CD4-positive, alpha-beta T cell treated with Interferon alpha-2 for 1 hour (primary cell): ENCODE measurements at places on chromosomes 2 and 18.

GRCh38 chr2:219499058-219499307 is 292 bp downstream of the GMPPA start:
- DNase-seq, result no peak

- DNase-seq, result no peak
These were observed 106.4 kb upstream of the CCDC85A start for GRCh38 chr2:56077359-56077915.

- no peak for DNase-seq
These were observed 25.5 kb upstream of the KCNG2 start for GRCh38 chr18:79772108-79772864.

GRCh38 chr2:240972201-240972600 is 26.2 kb upstream of the SNED1 start:
- DNase-seq, result no peak

DNA sequence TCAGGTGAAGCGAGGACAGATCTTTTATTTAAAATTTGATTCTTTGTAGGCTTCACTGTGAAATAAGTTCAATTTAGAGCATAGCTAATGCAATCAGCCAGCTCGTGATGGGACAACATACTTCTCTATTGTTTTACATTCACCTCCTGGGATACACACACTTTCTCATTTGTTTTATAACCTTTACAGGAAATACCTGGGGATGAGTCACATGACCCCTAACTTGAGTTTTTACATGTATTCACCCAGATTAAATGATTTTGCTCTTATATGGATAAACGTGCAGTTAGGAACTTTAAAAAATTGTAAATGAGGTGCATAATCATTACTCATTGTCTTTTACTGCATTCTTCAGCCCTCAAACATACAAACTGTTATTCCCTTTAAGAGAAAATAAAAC is 152.1 kb downstream of the NEDD4L start:
- no peak for DNase-seq

- DNase-seq, result no peak
These were observed 612.0 kb downstream of the ARHGAP15 start for GRCh38 chr2:143741205-143741604.

- no peak for DNase-seq
These were observed 42.5 kb downstream of the TRIB2 start for GRCh38 chr2:12759248-12759647.

DNA sequence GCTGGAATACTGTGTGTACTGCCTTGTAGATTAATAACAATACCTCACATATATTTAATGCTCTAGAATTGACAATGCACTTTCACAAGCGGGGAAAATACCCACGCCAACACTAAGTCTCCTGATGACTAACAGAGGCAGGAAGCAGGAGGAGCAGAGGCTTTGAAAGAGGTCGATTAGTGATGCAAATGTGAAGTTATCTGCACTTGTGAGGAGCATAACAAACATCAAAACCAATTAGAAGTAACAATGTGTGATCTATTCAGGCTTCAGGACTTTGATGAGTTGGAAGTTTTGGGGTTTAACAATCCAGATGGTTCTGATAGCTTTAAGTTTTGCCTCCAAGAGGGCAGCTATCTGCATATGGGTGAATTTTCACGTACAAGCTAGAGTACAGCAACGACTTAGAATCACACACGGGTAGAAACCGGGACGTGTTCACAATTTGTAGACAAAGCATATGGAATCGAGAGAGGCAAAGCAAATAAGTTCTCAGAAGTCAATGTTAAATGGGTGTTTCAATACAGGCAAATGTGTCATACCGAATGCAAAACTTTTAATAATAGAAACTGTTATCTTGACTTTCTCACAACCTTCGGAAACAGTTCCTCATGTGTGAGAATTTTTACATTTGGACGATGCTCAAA is 114.5 kb downstream of the METTL8 start:
- no peak for DNase-seq

GRCh38 chr2:61177727-61178549 is 15.9 kb downstream of the C2orf74 start:
- DNase-seq, result no peak

DNA sequence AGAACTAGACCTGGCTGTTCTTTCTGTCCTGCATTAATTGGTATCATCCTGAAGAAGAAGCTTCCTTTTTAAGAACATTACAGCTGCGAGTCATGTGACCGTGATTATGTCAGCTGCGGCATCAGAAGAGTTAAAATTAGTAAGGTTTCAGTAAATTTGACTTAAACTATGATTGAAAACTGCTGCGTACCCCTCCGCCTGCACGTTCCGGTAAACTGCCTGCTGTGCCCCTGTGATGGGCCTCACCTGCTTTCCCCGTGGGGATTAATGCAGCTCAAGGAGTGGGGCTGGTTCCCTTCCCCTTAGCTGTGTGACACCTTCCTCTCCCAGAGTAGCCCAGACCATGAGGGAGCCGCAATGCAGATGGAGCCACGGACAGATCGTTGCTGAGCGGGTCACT is 36.1 kb upstream of the MYO3B start:
- DNase-seq, result no peak

GRCh38 chr2:138730497-138731030 is 49.6 kb downstream of the NXPH2 start:
- DNase-seq, result no peak

DNA sequence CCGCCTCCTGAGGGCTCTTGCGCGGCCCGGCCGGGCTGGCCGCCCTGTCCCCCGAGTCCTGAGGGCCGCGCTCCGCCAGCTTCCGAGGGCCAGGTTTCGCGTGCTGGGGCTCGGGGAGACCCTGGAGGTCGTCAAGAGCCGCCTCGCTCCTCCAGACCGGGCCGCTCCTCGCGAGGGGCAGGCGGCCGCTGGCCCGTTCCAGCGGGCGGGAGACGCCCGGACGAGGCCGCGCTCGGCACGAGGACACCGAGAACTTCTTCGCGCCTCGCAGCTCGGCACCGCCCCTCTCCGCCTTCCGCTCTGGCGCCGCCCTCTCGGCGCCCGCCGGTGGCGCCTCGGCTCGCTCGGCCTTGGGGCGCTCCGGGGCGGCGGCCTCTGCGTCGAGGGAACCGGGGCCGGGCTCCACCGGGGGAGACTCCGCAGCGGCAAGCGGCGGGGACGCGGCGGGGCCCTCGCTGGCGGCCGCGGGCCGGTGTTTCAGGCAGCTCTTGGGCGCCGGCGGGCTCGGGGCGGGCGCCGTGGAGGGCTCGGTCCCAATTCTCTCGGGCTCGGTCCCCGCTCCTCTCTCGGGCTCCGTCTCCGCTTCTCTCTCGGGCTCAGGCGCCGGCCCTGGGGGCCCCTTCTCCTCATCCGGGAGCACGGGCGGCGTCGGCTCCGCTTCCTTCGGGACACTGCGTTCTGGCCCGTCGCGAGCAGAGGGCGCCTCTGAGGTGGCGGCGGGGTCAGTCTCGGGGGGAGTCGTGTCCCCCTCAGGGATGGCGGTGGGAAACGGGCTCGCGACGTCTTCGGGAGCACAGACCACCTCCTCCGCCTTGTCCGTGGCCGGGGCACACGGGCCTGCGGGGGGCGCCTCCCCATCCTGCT is 91.6 kb upstream of the MGAT4A start:
- DNase-seq, result peak; percentile 73

- DNase-seq, result peak; percentile 60
These were observed 923 bp downstream of the FIGLA start for GRCh38 chr2:70789304-70790135.

GRCh38 chr2:62564380-62565137 is 58.6 kb upstream of the TMEM17 start:
- DNase-seq, result no peak

DNA sequence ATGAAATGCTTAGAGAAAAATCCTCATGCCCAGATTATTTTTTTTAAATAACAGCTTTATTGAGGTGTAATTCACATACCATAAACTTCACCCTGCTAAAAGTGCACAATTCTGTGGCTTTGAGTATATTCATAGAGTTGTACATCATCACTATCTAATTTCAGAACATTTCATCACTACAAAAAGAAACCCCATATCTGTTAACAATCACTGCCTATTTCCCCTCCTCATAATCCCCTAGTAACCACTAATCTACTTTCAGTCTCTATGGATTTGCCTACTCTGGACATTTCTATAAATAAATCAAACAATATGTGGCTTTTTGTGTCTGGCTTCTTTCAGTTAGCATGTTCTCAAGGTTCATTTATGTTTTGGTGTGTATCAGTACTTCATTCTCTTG is 51.4 kb downstream of the OSBPL1A start:
- no peak for DNase-seq

DNA sequence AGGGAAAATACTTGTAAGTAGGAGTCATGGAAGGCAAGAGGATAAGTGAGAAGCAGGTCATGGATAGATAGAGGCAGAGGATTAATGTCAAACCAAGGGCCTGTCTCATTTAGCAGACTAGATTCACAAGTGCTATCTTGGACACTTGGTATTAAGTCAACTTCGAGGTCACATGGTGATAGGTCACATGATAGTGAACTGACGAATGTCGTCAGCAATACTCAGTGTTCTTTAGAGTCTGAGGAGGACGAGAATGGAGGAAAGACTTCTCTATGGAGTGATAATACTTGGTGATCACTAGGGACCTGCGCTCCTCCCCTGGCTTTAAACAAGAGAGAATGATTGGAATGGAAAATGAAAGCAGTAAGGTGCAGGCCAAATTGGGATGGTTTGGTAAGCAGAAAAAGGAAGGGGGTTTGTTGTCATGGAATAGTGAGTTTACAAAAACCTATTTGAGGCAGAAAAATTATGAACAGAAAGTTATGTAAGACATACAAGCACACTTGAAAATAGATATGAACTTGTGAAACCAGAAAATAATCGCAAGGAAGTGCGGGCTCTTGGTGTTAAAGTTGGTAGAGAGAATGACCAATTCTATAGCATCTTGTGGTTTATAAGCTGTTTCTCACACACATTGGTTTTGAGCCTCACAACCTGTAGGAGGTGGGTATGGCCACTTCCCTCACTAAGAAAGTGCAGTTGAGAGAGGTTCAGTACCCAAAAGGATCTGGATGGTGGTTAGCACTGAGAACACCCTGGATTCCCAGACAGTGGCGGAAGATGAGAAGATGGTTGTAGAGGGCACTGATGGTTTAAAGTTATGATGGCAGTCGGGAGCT is 141.5 kb downstream of the WDSUB1 start:
- peak; percentile 50 for DNase-seq

GRCh38 chr2:10253596-10254372 is 48.9 kb upstream of the HPCAL1 start:
- no peak for DNase-seq

DNA sequence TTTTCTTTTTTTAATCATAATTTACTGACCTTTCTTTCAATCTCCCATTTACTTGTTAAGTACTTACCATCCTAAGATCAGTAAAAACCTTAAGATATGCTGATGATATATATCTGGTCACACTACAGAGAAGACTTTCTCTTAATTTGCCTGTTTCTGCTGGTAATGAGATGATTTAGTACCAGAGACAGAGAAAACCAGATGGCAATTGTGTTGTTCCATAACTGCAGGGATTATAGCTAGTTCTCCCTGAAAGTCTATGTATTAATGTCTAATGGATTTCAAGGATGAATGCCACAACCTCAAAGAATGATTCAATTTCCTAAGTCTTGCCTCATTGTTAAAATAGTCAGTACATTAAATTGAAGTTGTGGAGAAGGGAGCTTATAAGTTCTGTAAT is 40.3 kb downstream of the SNTG2 start:
- no peak for DNase-seq

GRCh38 chr18:61921621-61922235 is 28.9 kb upstream of the RNF152 start:
- DNase-seq, result no peak
